ENCODE measurements at places on chromosomes 7 and 10.

GRCh38 chr10:72309290-72310240 is 35.8 kb downstream of the DDIT4 start:
- no peak for DNase-seq

- no peak for DNase-seq
These were observed 159.7 kb downstream of the ADK start for GRCh38 chr10:74310652-74311257.

DNA sequence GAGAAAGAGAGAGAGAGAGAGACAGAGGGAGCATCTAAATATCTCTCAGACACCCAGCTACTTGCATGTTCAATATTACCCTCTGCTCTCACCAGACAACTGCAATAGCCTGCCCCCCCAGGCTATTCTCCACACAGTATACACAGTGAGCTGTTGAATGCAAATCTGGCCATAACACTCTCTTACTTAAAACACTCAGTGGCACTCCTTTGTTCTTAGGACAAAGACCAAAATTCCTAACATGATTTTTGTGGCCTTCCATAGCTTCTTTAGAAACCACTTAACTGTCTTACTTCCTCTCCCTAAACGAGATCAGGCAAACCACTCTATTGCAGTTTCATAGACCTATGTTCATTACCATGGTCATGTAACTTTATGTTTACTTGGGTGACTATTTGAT is 903.6 kb upstream of the AUTS2 start:
- DNase-seq, result no peak

DNA sequence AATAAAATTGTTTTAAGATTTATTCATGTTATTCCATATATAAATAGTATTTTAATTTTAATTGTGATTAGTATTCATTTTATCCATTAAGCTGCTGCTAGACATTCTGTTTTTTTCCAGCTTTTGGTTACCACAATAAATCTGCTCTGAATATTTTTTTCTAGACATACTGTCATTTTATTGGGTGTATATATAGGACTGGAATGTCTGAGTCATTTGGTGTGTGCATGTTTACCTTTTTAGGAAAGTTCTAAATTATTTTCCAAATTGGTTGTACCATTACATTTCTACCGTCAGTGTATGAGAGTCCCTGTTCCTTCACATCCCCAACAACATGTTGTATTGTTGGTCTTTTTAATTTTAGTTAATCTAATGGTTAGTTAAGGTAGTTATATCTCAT is 1138.1 kb downstream of the REEP3 start:
- no peak for DNase-seq

GRCh38 chr7:151408498-151408838 is 1.4 kb downstream of the WDR86 start:
- DNase-seq, result no peak

GRCh38 chr7:80499350-80499953 is 12.4 kb downstream of the GNAT3 start:
- DNase-seq, result no peak

DNA sequence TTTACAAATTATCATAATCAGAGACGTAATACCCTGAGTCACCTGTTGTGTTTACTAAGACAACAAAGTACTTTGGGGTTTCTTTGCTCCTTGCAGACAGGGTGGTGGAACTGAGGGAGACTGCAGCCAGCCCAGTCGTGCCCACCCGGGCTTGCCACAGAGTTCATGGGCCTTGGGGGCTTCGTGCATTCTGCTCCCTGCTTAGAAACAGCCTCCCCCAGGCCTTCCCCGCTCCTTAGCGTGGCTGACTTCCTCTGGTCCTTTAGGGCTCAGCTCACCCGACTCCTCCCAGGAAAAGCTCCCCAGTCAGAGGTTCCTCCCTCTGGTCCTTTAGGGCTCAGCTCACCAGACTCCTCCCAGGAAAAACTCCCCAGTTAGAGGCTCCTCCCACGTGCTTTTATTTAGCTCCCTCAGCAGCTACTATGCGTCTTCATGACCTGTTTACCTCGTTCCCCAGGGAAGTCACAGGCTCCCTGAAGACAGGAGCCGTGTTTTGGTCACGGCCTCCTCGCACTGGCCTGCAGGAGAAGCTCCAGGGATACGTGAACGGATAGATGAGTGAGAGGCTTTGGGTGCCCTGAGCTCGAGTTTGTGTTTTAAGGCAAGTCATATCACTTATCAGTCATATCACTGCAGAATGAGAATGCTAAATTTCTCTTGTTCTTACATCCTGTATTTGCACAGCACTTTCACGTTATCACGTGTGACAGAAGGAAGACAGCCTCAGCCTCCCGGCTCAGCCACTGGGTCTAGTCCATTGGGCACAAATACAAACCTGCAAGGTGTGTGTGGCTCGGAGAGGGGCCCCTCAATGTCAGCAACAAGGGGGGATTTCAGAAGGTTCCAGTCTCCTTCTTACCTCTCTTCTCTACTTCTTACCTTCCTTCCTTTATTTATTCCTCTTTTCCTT is 52.7 kb upstream of the VIPR2 start:
- DNase-seq, result no peak

DNA sequence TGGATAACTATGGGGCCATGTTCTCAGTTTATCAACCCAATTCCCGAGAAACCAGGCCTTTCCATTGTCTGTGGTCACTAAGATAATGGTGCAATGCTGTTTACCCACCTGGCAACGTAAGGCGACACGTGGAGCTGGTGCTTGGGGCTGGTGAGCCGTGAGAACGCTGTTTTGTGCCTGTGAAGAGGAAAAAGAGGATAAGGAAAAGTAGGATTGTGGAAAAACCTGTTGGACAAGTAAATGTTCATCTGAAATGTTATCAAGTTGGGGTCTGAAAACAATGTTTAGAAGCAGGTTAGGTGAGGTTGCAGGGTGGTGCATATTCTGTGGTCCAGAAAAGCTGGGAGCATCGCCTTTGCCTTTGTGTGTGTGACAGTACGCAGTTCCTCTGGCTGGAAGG is 88.5 kb downstream of the PPP1R17 start:
- DNase-seq, result no peak

- DNase-seq, result no peak
These were observed 12.0 kb downstream of the EEPD1 start for GRCh38 chr7:36165059-36165458.

- DNase-seq, result no peak
These were observed 12.5 kb upstream of the DDIT4 start for GRCh38 chr10:72260976-72261783.

GRCh38 chr10:107417446-107417845 is 252.9 kb upstream of the SORCS1 start:
- DNase-seq, result no peak

GRCh38 chr10:28508304-28508925 is 24.5 kb upstream of the WAC start:
- DNase-seq, result no peak

DNA sequence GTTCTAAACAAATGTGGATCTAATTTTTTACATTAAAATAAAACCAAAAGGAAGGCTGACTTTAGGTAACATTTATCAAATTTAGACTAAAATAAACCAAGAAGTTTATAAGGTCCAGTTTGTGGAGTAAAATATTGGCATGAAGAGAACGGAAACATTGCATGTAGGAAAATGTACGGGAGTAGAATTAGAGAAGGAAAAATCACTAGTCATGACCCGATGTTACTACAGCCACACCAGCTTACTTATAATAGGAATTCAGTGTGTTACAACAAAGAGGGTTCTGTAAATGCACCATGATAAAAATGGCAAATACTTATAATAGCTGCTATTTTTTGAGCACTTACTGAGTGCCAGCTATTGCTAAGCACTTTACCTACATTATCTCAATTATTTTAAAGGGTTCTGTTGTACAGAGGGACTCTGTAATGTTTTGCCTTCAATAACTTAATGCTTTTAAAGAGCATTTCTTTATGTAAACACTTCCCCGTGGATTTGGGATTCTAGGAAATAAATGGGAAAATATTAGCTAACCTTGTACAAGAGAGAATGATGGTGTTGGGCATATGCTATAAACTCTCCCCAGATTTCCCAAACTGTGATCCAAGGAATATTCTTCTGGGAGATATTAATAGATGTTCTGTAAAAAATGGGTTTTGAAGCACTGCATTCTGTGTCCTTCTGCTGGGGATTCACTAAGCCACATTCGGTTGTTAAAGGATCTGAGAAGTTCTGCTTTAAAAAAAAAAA is 296.7 kb downstream of the BBS9 start:
- DNase-seq, result no peak

GRCh38 chr7:140542228-140542603 is 62.9 kb upstream of the MKRN1 start:
- DNase-seq, result no peak

DNA sequence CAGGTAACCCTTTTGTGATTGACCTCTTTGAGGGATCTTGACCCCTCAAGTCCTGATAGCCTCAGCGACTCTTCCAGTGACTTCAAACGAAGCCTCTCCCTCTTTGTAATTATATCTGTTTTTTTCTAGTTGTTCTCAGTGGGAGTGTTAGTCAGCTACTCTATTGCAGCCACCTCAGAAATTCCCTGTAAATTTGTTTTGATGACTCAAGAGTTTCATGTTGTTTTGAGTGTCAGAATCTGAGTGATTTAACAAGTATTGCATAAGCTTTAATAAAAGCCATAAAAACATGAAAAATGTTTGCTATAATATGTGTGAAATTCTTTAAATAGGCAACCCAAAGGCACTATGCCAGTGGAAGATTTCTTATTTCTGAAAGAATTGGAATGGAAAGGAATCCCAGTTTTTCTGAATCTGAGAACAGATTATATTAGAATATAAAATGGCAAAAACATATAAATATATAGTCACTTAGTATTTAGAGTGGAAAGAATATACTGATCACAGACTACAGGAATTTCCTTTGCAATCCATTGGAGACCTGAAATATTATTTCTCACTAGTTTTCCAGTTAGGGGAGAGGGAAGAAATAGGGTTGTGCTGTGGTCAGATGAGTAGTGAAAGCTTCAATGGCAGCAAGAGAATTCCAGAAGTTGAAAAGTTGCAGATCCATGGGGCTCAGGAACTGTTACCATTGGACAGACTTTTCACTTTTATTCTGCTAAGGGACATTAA is 94.4 kb upstream of the SEMA3C start:
- no peak for DNase-seq

GRCh38 chr10:44205067-44205466 is 179.8 kb downstream of the CXCL12 start:
- DNase-seq, result no peak

GRCh38 chr7:16404636-16405035 is 16.7 kb downstream of the CRPPA start:
- no peak for DNase-seq

Data from GOT3 (cell line).